BE2C (cell line): ENCODE measurements at places on chromosomes 5 and 9.
A peak's percentile ranks its signal among the peaks of the same experiment; 100 is the strongest.

GRCh38 chr5:135999406-136000139, 29.2 kb upstream of the TGFBI start:
- DNase-seq: no peak

GRCh38 chr5:108143581-108143980, 238.3 kb downstream of the FBXL17 start:
- DNase-seq: no peak

- peak; percentile 8 for DNase-seq
Measured at GRCh38 chr5:547086-547924, 23.1 kb upstream of the SLC9A3 start.

- DNase-seq: no peak
Measured at GRCh38 chr9:99173570-99174504, 47.9 kb downstream of the ALG2 start.

- no peak for DNase-seq
Measured at GRCh38 chr9:76162751-76163500, 231.3 kb downstream of the RFK start.

GRCh38 chr9:2639786-2640185, 18.2 kb downstream of the VLDLR start:
- no peak for DNase-seq

DNA sequence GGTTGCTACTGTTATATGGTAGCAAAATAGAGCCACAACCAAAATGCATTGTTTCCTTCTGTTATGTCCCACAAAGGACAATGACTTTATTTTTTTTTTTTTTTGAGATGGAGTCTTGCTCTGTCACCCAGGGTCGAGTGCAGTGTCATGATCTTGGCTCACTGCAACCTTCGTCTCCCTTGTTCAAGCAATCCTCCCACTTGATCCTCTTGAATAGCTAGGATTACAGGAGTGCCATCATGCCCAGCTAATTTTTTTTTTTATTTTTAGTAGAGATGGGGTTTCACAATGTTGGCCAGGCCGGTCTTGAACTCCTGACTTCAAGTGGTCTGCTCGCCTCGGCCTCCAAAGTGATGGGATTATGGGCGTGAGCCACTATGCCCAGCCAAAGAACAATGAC, 527.7 kb upstream of the SGCD start:
- no peak for DNase-seq

- no peak for DNase-seq
Measured at GRCh38 chr5:61330341-61330844, 1.7 kb upstream of the ZSWIM6 start.

DNA sequence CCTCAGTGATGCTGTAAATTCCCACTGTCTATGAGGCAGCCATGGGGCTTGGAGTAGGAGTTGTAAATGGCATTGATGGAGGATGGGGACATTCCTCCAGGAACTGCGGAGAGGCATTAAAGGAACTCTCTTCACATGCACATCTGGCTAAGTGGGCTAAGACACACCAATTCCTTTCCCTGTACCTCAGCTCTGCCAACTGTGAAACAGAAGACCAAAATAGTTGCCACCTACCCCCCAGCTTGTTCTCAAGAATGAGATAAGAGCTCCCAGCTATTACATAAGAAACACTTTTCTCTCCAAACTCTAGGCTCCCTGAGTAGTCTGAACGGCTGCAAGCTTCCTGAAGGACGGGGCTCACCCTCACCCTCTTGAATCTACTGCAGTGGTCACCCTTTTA, 144.6 kb upstream of the SLC30A5 start:
- no peak for DNase-seq

DNA sequence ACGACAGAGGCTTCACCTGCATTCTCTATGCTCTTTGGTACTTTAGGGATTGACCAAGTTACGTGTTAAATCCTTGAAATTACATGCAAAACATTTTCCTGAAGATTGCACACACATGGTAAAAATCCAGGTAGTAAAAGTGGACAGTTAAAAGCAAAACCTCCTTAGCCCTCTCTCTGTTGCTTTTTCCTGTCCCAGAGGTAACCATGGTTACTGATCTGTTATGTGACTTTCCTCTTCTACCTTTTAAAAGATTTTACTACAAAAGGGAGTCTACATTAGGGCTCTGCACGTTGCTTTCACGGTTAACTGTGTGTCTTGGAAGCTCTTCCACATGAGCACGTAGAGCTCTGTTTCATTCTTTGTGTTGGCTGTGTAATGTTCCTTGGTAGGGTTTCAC, 97.0 kb downstream of the PPARGC1B start:
- no peak for DNase-seq

DNA sequence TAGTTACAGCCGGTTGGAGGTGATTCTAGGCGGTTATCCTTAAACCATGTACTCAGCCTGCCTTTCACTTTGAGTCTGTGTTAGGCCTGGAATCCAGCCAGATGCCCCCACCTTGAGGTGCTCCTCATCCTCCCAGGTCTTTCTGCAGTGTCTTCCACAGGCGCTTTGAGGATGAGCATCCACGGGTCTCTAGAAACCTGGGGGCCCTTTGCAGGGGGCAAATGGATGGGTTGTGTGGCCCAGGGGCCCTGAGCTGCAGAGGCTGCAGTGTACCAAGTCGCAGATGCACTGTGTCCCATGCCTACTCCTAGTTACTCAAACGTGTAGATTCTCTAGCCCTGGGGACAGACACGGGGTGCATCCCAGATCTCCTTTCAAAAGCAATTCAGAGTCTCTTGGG, 242.1 kb upstream of the IRX1 start:
- DNase-seq: no peak

- no peak for DNase-seq
Measured at GRCh38 chr9:121288673-121289025, 20.7 kb downstream of the GSN start.

- no peak for DNase-seq
Measured at GRCh38 chr5:30103452-30104202, 1089.9 kb upstream of the CDH6 start.

- DNase-seq: no peak
Measured at GRCh38 chr5:152584103-152584502, 179.0 kb upstream of the NMUR2 start.

GRCh38 chr9:96232539-96233241, 69.3 kb downstream of the HSD17B3 start:
- peak; percentile 63 for DNase-seq

GRCh38 chr9:91060520-91061343, 259.1 kb downstream of the SYK start:
- no peak for DNase-seq

GRCh38 chr5:146643776-146644175, 127.8 kb upstream of the GPR151 start:
- peak; percentile 60 for DNase-seq

DNA sequence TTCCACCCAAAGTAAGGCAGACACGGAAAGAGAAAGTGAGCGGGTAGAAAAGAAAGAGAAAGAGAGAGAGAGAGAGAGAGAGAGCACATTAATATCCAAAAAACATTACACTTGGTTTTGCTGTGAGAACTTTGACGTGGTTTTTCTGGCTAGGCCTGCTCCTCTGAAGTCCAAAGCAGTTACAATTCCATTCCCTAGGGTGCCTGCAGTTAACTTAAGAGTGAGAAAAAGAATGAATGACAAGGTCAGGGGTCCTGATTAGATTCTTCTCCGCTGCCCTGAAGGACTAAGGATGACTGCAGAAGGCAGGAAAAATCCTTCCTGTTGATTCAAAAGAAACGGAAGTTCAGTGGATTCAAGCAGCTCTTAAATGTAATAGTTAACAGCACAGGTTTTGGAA, 589.8 kb downstream of the PRELID2 start:
- no peak for DNase-seq

- DNase-seq: peak; percentile 48
Measured at GRCh38 chr9:133148199-133149129, 15.2 kb downstream of the GBGT1 start.

- DNase-seq: no peak
Measured at GRCh38 chr5:148849461-148849860, 23.1 kb downstream of the ADRB2 start.

DNA sequence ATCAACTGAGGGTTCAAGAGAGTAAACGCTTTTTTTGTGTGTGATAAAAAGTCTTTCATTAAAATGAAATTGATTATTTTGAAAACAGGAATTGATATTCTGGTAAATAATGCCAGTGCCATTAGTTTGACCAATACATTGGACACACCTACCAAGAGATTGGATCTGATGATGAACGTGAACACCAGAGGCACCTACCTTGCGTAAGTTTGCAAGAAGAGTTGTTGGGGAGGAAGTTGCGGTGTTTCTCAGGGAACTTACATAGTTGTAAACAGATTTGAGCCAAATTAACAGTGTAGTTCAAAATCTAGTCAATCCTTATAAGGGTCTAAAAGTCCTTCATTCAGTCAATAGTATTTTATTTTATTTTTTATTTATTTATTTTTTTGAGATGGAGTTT, 28.9 kb downstream of the HSDL2 start:
- DNase-seq: no peak

- no peak for DNase-seq
Measured at GRCh38 chr5:60699288-60699608, 718 bp downstream of the DEPDC1B start.

DNA sequence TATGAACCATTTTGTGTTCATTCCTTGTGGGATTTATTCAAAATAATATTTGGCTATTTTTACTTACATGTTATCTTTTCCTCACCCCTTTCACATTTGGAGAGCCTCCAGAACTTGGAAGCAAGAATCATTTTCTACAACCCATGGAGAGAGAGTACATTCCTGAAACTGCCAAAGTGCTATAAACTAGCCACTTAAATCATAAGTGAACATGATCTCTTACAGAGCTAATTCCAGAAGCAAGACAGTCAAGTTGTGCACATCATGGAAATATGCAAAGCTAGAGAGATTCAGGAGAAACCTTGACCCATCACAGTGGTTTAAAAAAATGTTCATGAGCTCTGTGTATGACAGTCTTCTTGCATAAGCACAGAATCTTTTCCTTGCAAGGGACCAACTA, 883.6 kb upstream of the C9orf72 start:
- DNase-seq: no peak

GRCh38 chr9:81213456-81213855, 475.9 kb downstream of the TLE1 start:
- no peak for DNase-seq

DNA sequence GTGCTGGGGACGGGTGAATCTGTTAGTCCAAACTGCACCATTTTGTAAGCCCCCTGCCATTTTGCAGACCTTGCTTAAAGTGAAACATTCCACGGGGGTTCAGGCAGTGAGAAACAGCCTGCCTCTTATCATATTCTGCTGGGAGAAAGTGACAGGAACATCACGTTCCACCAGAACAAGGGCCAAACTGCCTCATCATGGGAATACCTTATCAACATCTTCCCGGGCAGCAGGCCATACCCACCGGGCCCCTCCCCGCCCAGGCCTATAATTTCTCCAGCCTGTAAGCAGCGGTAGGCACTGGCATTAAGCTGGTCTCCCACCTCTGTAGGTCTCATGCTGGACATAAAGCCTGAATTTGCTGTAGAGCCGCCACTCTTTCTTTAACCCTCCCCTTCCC, 1.5 kb upstream of the CFAP77 start:
- peak; percentile 19 for DNase-seq

DNA sequence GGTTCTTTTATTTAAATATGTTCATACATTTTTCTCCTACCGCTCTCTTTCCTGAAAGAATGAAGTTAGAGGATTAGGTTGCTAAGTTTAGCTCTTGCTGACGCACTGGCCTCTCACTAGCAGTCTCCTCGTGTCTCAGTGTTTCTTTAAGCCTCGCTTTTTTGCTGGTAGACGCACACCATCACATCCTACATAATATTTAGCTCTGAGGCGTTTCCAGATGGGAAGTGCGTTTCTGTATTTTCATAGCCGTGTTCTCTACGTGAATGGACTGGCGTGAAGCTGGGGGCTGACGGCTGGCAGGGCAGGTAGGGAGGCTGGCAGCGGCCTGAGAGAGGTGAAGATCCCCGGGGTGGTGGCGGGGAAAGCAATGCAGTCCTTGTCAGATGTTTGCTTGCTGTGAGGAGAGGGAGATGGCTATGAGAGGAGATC, 79.2 kb upstream of the SPRY4 start:
- no peak for DNase-seq

DNA sequence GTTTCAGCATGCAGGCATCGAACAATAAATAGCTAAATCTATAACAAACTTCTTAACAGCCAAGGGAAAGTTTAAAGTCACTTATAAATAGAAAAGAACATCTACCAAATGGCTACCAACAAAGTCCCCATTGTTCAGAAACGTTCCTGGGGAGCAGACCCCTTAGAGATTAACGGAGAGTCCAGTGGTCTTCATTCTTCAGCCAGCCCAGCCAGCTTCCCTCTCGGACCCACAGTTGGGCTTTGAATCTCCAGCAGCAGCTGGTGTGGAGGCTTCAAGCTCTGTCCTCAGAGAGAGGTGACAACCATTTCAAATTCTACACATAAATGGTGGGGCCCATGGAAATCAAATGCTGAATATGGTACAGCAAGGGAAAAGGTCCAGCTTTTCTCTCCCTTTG, 11.2 kb downstream of the ENC1 start:
- no peak for DNase-seq

DNA sequence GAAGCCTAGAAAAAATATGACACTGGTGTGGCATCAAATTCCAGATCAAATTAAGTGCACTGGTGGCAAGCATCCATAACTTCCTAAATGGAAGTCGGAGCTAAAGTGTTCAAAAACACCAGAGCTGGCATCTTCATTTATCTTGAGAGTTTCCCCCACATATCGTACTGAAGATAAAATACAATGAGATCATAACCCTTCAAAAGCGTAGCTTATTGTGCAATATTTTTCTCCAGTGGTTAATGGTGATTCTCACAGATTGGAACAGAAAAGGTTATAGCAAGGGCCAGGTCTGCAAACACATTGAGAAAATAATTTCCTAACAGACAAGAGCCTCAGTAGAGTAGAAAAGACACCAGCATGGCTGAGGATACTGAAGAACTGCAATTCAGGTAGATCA, 147.6 kb downstream of the SEMA5A start:
- DNase-seq: no peak

DNA sequence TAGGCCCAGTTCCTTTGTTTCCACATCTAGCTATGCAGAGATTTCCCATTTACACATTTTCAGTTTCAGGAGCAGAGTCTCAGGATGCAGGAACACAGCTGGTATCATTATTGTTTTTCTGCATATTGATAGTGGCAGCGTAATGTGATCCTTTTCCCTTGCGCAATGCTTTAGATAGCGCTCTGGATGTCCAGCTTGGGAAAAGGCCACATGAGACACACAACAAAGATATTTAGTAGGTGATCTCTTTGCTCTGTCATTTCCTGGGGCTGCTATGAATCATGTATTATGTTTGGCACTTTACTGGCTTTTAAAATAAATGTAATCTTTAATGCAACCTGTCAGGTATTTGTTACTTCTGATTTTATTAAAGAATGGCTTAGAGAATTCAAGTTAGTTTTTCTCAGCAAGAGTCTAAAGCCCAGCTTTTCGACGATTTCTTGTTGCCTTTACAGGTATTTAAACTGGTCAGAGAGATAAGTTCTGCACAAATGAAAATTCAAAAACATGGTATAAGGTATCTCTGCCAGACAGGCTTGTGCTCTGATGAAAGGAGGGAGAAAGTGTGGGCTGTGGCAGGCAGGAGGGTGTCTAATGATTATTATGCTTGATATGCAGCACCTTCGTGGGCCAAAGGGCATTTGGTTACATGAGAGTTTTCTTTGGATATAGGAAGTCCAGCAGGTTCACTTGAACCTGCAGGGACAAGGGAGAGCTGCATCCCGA, 42.2 kb downstream of the PTTG1 start:
- DNase-seq: no peak

- DNase-seq: no peak
Measured at GRCh38 chr5:8347984-8348383, 479.0 kb downstream of the MTRR start.
